Stimulated activated CD4-positive, alpha-beta T cell treated with anti-CD3 and anti-CD28 coated beads, Interleukin-2, amount 100 ng/mL, for 48 hours (primary cell): ENCODE measurements at places on chromosomes 16 and 17.

DNA sequence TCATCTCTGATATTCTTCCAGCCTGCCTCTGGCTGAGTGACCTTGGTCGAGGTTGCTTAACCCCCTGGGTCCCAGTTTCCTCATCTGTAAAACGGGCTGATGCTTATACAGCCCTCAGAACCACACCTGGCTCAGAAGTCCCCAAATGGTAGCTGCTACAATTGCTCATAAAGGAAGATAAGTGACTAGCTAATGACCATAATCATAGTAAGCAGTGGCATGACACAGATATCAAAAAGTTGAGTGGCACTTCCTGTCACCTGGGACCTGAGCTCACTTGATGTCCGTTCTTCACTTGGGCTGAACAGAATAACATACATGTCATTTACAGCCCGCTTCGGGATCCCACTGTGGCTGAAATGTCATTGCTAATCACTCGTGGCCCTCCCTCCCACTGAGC is 1.8 kb downstream of the MGRN1 start:
- DNase-seq, result no peak

DNA sequence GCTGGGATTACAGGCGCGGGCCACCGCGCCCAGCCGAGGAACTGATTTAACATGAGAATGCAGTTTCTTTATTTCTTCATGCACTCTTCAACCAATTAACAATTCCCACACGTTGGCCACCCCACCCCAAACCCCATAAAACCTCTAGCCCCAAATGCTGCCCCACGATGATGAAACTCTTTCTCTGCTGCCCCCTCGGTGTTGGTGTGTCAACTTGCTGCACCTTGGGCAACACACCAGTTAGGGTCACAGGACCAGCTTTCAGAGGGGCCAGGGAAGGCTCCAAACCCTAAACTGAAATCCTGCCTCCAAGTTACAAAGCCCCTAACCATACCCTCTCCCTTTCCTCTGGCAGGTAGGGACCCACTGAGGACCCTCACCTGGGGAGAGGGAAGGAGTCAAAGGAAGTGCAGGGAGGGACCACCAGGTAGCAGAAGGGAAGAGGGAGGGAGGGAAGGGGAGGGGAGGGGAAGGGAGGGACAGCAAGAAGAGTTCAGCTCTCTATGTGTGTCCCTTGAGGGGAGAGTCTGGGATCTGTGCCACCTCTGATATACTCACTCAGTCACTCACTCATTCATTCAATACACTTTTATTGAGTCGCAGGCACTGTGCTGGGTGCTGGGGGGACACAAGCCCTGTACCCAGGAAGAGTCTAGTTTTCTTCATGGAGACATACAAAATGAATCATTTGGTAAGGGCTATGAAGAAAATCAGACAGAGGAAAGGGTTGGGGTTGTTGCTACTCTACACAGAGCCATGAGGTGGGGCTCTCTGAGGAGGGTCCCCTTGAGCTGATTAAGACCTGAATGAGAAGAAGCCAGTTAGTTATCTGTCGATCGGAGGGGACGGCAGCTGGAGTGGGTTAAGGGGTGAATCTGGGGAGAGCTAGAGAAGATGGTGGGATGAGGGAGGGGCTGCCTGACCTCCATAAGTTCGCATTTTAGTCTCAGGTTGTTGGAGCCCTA is 3.9 kb downstream of the PLXDC1 start:
- DNase-seq, result no peak

DNA sequence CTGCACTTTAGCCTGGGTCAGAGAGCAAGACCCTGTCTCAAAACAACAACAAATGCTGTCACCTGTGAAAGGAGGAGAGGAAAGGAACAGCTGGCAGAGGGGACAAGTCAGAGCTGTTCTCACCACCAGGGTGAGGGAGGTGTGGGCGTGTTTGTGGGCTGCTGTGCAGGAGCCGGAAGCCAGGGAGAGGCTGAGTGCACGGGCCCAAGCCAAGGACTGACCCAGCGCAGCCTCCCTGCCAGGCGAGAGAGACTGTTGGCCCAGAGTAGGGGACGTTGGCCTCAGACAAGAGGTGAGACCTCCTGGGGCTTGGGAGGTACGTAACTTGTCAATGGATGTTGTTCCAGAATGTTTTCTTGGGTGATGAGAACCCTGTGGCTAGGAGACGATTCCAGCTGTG is 10.7 kb downstream of the SPNS2 start:
- DNase-seq, result no peak

GRCh38 chr17:68694791-68695485 is 93.8 kb upstream of the FAM20A start:
- no peak for DNase-seq

GRCh38 chr16:69443927-69444631 is 19.7 kb downstream of the CYB5B start:
- DNase-seq, result no peak

- DNase-seq, result peak; percentile 13
Observed at GRCh38 chr16:84266451-84266850, 26.6 kb upstream of the KCNG4 start.

DNA sequence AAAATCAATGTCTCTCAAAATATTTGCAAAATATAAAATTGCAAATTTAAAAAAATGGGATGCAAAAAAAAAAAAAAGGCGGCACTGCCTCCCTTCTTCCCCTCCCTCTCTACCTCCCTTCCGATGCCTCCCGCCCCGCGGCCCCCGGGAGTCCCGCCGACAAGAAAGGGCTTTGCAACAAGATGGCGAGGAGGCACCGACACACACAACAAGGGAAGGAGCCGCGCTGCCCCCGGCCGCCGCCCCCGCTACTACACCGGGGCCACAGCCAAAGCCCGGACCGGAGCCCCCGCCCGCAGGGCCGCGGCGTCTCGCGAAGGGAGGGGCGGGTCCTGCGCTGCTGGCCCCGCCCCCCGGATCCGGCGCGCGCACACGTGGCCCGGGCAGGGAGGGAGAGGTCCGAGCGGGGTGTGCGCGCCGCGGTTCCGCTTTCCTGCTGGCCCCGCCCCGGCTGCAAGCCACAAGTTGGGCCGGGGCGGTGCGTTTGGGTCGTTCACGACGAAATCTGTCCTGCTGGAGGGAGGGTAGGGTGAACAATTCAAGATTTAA is at the start of gene MNT:
MNT (minus strand) TSS at position 184 of the 549 bp plus-strand sequence. CDS start 348 bp downstream, outside the sequence.
- DNase-seq, result peak; percentile 91

DNA sequence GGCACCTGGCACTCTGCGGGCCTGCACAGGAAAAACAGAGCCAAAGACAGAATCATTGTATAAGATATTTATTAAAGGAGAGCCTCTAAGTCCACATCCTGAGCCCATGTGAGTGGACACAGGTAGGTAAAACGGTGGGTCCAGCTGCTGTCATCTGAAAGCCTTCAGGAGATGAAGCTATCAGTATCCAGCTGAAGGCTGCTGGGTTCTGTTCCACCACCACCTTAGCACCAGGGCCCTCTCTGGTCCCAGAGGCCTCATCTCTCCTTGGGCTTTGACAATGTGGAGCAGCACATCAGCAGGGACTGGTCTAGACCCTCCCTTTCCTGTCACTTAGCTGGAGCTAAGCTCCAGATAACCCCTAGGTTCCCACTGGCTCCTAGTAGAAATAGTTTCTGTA is 7.3 kb downstream of the TMEM106A start:
- no peak for DNase-seq

GRCh38 chr17:78737332-78737731 is 44.7 kb downstream of the CYTH1 start:
- DNase-seq, result no peak

DNA sequence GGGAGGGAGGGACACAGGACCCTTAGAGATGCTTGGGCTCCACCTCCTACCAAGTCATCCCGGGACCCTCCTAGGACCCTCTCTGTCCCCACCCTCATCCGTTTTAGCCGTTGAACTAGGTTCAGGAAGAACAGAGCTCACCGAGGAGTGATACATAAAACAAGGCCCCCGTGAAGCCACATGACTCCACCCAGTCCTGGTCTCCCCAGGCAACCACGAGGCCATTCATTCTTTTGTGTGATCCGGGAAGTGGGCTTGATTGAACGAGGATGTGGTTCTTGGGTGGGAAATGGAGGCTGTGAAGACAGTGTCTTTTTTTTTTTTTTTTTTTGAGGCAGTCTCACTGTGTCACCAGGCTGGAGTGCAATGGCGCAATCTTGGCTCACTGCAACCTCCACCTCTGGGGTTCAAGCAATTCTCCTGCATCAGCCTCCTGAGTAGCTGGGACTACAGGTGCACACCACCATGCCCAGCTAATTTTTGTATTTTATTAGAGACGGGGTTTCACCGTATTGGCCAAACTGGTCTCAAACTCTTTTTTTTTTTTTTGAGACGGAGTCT is 14.8 kb downstream of the TRARG1 start:
- DNase-seq, result peak; percentile 28

DNA sequence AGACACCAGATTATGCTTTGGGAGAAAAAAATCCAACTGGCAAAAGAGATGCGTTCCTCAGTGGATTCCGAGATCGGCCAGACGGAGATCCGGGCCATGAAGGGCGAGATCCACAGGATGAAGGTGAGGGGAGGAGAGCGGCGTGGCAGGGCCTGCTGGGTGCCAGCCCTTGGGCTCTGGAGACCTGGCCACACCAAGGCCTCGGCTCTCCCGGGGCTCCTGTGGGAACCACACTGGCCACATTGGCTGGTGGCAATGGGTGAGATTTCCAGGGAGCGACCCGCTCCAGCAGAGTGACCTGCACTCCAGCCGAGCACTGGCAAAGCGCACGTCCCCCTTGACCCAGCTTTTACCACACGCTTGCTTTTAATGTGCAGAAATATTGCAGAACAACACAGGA is 11.6 kb upstream of the GAA start:
- no peak for DNase-seq

DNA sequence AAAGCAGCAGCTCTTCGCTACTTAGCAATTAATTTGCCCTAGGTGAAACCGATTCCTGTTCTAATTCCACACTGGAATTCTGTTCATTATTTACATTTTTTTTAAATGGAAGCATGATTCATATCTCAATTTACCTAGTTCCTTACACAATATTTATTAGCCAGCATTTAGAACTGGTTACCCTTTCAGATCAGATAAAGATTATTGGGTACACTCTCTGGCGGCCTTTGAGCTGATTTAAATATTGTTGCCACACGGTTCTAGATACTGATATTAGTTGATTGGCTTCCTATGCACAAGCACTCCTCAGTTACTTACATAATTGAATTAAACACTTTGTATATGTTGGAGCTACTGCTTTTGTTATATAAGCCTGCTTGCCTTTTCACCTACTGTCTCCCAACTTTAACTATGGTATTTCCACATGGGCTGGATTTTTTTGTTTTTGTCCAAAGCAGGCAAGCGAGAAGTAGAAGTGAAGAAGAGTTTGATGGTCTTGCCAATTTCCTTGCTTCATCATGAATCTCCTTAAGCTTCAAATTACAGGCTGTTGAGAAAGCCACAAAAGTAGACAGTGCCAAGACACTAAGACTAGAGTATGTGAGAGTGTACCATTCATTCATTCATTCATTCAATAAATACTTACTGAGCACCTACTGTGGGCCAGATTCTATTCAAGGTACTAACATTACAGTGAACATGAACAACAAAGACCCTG is 3.9 kb upstream of the ALDH3A2 start:
- no peak for DNase-seq

DNA sequence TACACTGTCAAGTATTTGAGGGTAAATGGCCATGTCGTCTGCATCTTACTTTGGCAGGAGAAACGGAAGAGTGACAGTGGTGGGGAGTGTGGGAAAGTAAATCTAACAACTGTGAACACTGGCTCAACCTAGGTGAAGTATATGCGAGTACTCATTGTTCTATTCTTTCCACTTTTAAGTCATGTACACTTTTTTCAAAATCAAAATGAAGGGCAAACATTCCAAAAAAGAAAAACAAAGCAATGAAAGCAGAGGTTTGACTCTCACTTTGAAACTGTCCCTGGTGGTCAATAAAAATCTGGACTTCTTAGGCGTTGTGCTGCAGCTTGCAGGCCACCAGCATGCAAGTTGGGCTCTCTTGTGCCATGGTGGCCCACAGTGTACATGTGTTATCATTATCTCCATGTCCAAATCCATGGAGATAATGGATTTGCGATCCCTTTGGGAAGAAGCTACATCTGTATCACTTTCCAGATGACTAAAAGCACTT is 32.7 kb downstream of the STAT5B start:
- no peak for DNase-seq

- DNase-seq, result no peak
Observed at GRCh38 chr17:6780886-6781285, 4.9 kb downstream of the FBXO39 start.

DNA sequence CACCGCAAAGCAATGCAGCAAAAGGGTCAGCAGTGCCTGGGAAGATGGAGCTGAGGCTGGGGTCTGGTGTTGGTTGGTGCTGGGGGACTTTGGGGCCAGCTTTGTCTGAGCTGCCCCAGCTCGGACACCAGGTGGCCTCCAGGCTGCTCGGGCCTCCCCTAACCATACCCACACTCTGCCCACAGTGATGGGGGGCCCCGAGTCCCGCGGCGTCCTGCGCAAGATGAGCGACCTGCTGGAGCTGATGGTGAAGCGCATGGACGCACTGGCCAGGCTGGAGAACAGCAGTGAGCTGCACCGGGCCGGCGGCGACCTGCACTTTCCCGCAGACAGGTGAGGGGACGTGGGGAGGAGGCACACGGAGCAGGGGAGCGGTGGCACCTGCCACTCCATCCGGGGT is 13.8 kb downstream of the MGAT5B start:
- no peak for DNase-seq

- DNase-seq, result no peak
Observed at GRCh38 chr17:44492706-44493272, 10.4 kb downstream of the GPATCH8 start.

DNA sequence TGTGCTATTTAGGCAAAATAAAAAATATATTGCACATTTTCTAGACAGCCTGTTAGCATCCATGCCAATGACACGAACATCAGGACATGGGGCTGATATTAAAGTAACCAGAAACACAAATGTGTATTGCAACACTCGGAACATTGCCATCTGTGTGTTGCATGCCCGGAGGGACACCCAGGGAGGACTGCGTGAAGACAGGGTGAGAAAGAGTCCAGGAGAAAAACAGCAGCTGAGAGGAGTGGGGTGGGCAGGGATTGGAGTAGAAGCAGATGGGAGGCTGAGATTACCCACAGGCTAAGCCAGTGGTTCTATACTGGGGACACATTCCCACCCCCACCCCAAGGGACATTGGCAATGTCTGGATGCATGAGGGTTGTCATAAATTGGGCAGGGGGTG is 114.8 kb downstream of the GRIN2A start:
- no peak for DNase-seq

DNA sequence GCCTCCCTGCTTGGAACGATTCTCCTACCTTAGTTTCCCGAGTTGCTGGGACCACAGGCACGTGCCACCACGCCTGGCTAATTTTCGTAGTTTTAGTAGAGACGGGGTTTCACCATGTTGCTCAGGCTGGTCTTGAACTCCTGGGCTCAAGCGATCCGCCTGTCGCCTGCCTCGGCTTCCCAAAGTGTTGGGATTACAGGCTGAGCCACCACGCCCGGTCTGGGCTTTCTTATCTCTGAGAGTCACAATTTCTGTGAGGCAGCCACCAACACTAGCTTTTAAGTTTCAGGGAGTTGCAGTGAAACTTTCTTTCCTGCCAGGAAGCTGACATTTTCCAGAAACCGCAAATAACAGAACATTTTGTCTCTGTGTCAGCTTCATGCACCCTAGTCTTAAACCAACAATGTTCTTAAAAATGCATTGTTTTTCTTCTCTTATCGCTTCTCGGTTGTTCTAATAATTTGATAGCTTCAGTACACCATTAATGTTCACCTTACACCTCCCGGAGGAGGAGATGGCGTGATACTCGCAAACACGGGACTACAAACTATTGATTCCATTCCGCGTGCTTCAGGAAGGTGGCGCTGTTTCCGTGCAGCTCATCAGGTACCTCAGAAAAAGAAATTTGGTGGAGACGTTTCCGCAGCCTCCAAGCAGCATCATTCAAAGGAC is 7.4 kb upstream of the DHRS7B start:
- DNase-seq, result peak; percentile 56

- DNase-seq, result no peak
Observed at GRCh38 chr17:80119271-80119791, 17.9 kb downstream of the GAA start.
